ENCODE measurements at places on chromosomes 16 and 17.

- no peak for DNase-seq
Measured at GRCh38 chr17:70181866-70182265, 12.5 kb downstream of the KCNJ2 start.

- DNase-seq, result no peak
Measured at GRCh38 chr16:86673956-86674453, 95.7 kb downstream of the FOXL1 start.

DNA sequence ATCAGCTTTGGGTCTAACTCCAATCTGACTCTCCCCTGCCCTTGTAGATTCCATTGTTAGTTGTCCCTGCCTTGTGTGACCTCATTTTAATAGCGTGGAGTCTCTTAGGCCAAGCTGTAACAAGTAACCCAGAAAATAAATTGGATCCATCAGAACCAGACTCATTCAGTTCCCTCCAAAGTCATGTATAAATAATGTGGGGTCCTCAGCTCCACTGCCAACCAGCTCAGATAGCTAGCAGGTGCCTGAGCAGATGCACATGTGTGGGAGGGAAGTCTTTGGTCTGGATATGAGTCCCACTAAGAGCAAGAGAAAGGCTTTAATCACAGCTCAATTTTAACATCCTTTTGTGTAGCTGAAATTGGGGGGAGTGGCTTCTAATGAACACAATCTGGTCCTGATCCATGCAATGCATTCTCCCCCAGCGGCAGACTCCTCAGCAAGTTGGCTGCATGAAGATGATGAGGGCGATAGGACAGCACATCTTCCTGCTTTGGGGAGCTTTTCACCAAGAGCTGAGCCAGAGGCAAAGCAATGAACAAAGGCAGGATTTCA is 151.6 kb downstream of the ABCC12 start:
- no peak for DNase-seq

DNA sequence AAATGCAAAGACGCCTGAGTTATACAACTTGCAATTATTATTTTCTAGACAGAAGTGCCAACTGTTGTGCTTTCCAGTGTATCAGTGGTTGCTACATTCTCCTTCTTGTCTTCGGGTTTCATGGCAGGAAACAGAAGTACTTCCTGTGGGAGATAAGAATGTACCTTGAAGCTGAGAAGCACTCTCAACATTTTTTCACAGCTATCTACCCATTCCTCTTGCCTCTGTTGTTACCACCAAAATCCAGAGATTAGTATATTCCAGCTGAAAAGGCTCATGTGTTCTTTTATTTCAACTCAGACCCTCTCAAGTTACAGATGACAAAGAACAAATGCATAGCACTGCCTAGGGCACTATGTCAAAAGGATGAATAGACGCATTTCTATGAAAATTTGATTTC is 4.8 kb upstream of the ADAT1 start:
- DNase-seq, result no peak

- DNase-seq, result no peak
Measured at GRCh38 chr17:21417921-21418320, 41.8 kb downstream of the KCNJ12 start.

GRCh38 chr17:17079336-17079735 is 37.1 kb downstream of the MPRIP start:
- DNase-seq, result no peak

DNA sequence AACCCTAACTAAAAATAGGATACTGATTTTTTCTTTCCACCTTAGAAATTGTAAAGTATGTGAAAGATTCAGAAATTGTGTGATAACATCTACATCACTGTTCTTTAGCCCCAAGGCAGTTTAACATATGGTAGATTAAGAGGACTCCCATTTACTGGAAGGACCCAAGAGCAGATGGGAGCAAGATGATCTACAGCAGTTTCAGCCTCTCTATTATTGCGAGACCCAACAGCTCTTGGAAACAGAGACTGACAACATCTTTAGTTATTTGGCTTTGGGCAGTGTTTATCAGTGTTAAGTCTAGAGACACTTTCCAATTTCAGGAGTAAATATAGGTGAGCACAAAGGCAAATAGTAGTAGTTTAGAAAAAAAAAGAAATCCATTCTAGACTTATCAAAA is 124.9 kb upstream of the CORO6 start:
- no peak for DNase-seq

Measured in SW 1271 (cell line).